ENCODE measurements at places on chromosomes 16 and 17. TPM values are rescaled to one million over a fixed set of nuclear protein-coding genes. Genes with fewer than 3 reads are reported as not detected.

DNA sequence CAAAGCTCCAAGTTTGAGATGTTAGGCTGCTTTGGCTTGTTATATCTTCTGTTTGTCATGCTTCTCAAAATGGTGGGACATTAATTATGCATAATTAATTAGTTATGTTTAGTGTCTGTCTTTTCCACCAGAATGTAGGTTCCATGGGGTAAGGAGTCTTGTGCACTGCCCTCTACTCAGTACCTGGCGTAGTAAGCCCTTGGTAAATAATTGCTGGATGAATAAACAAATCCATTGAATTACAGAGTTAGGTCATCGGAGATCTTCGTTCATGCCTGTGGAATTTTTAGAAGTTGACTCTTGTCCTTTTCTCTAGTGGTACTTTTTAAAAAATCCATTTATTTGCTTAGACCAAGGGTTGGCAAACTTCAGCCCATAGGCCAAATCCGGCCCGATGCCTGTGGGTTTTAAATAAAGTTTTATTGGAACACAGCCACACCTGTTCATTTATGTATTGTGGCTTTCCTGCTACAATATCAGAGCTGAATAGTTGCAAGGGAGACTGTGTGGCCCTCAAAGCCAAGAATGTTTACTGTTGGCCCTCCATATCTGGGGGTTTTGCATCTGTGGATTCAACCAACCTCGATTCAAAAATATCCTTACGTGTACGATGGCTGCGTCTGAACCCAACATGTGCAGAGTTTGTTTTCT lies 524.8 kb upstream of the EEF2KMT start:
- no peak for DNase-seq

EXOC7 gene
- 91.4 TPM for total RNA-seq

GRCh38 chr17:21012736-21013135 lies 30.1 kb downstream of the USP22 start:
- no peak for DNase-seq

- DNase-seq: no peak
Measured at GRCh38 chr16:4332083-4332482, 16.2 kb downstream of the GLIS2 start.

DNA sequence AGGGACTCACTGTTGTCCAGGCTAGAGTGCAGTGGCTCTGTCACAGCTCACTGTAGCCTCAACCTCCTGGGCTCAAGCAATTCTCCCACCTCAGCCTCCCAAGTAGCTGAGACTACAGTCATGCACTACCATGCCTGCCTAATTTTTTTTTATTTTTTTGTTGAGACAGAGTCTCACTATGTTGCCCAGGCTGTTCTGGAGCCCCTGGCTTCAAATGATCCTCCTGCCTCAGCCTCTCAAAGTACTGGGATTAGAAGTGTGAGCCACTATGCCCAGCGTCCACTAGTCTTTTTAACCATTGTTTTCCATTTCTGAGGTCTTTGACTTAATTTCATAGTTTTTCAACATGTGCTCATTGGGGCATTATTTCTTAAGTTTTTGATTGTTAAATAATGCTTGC lies 13.5 kb downstream of the NSRP1 start:
- DNase-seq: no peak

GRCh38 chr16:26275021-26275590 lies 583.3 kb downstream of the HS3ST4 start:
- DNase-seq: no peak
